Occipital lobe (tissue), 3 donors: ENCODE measurements at places on chromosomes 11 and 22.

GRCh38 chr11:104390651-104391050 lies 226.7 kb upstream of the PDGFD start:
- DNase-seq = no peak

GRCh38 chr22:35381424-35382009 lies 621 bp downstream of the HMOX1 start:
- DNase-seq = no peak

DNA sequence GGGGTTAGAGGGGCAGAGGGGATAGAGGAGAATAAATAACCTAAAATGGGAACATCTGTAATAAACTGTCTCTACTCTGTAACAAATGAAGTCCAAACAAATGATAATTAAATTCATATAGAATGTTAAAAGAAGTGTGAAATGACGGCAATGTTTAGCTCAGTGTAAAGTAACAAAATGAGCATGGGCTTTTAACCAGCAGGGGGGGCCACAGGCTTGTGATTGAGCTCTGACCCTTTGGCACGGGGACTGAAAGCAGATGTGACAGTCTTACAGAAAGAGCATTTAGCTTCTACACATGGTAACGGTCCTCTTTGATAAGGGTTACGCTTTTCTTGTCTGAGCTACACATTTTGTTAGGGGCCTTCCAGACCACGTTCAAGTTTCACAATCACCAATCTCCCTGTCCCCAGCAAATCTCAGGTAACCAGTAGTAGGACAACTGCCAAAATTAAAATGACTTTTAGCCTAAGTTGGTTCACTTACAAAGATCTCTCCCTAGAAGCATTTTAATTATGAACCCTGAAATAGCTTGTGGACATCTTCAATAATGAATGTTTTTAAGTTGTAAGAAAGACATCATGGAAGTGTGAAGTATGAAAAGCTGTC lies 262.5 kb downstream of the DCDC1 start:
- DNase-seq = peak; percentile 43

GRCh38 chr11:112289588-112290492 lies 29.2 kb upstream of the PLET1 start:
- DNase-seq = peak; percentile 47

GRCh38 chr11:100359281-100359680 lies 327.8 kb upstream of the ARHGAP42 start:
- no peak for DNase-seq
